NCI-H1436 treated with DMSO at 0.1 percent for 48 hours (cell line): ENCODE measurements at places on chromosomes 3 and 15.

DNA sequence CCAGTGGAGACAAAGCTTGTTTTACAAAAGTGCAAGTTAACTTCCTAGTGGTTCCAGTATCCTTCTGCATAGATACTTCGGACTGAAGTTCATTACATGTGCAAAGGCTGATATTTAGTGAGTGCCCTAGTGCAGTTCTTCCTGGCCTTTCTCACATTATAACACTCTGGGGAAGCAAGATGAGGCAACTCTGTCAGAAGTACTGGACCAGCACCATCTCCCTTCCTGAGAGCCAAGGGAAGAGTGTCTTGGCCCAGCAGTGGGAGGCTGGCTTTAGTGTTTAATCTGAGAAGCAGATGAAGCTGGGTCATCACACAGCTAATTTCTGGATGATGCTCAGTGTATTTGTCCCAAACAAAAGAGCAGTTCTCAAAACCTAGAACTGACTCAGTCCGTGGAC, 397.7 kb downstream of the CACNA2D3 start:
- DNase-seq = no peak

GRCh38 chr3:31064021-31064420, 169.6 kb upstream of the GADL1 start:
- DNase-seq = no peak

DNA sequence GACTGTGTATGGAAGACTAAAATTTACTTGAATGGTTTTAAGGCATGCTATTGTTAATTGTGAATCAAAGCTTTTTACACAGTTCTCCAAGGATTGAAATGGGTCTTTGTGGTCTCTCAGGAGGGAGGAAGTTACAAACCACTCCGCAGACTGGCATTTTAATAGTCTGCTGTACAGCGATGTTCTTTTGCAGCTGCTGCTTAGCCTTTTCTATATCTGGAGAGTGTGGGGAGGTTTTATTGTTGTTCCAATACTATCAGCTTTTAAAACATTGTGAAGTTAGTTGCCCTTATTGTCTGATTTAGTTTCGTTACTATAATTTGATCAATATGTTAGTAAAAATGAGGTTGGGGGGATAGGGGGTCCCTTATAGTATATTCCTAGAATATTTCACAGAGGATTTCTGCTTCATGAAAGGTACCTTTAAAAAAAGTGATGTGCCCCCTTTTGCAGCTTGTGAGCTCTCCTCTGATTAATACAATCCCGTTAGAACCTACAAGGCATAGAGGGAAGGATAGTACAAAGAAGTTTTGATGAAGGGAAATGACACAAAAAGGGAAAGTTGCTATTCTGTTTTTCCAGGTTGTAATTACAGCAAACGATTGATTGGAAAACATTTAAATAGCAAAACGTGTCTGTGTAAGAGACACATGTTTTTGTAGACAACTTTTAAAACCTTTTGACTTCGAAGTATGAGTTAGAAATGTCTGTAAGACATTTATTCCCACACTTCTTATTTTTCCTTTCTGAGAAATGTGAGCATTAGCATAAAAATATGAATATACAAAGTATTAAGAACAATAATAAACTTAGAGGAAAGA, 158.3 kb upstream of the CGNL1 start:
- no peak for DNase-seq

- no peak for DNase-seq
These were observed 299.3 kb upstream of the RARB start for GRCh38 chr3:25128735-25129134.

DNA sequence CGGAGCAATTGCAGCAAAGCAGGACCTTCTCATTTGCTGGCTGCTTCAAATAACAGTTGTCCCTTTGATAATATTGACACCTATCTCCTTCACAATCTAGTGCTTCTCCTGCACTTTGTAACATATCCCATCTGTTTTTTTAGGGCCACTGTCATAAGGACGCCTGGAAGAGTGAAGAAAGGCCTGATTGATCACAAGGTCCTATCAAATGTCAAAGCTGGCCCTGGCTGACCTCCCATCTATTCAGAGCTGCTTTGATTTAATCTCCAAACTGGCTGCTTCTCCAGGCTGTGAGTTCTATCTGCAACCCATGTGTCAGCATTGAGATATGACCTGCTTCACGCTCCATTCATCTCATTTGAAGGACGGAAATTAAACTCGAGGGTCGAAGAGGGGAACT, 601.2 kb upstream of the KCNMB2 start:
- DNase-seq = peak; percentile 84

DNA sequence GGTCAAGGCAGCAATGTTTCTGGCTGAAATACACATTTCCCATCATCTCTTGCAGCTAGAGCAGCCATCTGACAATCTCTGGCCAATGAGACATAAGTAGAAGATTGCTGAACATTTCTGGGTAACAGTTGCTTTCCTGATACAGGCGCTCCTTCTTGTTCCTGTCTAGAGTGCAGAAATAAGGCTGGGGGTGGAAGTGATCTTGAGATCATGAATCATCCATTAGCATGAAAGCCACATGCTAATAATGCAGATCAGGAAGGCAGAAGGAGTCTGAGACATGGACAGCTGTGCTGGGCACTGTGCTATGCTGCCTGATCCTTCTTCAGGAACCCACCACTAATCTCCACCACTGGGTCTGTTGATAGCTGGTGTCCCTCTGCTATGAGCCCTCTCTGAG, 14.8 kb upstream of the TMEM108 start:
- DNase-seq = no peak

- no peak for DNase-seq
These were observed 257.5 kb downstream of the ZNF621 start for GRCh38 chr3:40782111-40782721.

DNA sequence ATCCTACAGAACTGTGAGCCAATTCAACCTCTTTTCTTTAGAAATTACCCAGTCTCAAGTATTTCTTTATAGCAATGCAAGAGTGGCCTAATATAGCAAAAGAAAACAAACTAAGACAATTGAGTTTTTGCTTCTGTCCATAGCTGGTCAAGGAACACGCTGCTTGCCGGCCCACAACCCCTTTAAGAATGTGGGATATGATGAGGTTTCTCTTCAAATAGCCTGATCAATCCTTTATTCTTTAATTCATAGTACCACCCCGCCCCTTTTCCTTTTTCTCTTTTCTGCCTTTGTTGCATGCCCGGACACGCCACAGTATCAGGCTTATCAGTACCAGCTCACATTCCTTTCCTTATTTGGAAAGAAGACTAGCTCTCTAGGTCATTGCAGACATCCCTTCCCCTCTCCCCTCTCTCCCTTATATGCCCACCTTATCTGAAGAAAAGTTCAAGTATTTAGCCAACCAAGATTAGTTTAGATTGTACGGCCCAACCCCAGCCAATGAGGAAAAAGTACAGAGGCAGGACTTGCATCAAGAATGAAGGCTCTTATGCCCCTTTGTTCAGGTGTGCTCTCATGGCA, 404.5 kb downstream of the OCA2 start:
- DNase-seq = no peak

GRCh38 chr3:78610462-78611125, 1157.2 kb downstream of the ROBO1 start:
- DNase-seq = no peak

- no peak for DNase-seq
These were observed 2.3 kb downstream of the RARB start for GRCh38 chr3:25430287-25430934.

DNA sequence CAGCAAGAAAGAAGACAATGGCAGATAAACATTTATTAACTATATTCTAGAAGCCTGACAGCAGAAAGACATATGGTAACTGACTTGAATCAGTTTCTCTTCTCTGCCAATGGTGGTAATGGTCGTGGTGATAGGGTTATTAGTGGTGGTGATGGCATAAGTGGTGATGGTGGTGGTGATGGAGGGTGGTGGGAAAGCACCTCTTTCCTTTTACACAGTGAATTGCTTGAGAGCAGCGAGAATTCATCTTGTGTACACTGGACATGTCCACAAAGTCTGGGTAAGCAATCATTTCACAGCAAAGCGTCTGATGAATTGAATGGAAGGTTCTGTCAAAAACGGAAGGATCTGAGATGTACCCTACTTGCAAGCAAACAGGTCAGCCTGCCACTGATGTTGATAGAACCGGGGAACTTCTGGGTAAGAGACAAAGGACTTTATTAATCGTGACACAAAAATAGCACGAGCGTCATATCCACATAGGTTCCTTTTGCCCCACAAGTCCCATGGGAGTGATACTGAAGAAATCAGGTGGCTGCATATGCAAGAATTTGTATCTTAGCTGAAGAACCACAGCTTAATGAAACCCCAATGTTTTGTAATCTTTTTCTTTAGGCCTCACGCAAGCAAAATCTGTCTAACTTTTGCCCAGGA, 23.5 kb upstream of the TBC1D5 start:
- no peak for DNase-seq

GRCh38 chr15:94354655-94355054, 123.3 kb downstream of the MCTP2 start:
- DNase-seq = no peak

- DNase-seq = no peak
These were observed 168.3 kb upstream of the TGFBR2 start for GRCh38 chr3:30438126-30438525.

GRCh38 chr3:73719861-73720260, 95.1 kb upstream of the PDZRN3 start:
- DNase-seq = no peak

DNA sequence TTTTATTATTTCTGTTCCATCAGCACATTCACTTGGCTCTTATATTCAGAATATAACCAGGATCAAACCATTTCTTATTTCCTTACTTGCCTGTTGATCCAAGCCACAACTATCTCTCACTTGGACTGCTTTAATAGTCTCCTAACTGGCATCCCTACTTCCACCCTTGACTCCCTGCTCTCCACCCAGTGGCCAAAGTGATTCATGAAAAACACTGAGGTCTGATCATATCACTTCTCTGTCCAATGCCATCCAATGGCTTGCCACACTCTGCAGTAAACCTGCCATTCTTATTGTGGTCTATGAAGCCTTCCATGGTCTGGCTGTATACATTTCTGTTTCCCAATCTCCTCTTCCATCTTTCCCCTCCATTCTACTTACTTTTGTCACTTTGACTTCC, 576.1 kb downstream of the PDCD6IP start:
- no peak for DNase-seq

- no peak for DNase-seq
These were observed 280.7 kb upstream of the TLE3 start for GRCh38 chr15:70378126-70379031.

- DNase-seq = no peak
These were observed 42.8 kb upstream of the ADAMTSL3 start for GRCh38 chr15:83610901-83611685.

DNA sequence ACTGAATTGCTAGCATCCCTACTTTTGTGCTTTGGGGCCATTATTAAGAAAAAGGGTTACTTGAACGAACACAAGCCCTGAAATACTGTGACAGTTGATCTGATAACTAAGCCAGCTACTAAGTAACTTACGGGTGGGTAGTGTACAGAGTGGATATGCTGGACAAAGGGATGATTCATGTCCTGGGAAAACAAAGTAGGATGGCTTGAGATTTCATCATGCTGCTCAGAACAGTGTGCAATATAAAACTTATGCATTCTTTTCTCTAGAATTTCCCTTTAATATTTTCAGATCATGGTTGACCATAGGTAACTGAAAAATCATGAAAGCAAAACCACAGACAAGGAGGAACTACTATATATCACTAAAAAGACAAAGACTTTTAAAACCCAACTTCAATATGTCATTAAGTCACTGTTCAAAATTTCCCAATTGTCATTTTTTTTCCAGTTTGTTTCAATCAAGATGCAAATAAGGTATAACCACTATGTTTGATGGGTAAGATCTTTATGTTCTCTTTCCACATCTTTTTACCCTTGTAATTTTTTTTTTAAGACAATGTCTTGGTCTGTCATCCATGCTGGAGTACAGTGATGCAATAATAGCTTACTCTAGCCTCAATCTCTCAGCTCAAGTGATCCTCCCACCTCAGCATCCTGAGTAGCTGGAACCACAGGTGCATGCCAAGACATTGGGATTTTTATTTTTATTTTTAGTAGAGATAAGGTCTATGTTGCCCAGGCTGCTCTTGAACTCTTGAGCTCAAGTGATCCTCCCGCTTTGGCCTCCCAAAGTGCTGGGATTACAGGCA, 67.7 kb downstream of the IFT80 start:
- DNase-seq = no peak

- no peak for DNase-seq
These were observed 295.0 kb upstream of the RORA start for GRCh38 chr15:61524086-61524485.

GRCh38 chr15:96565266-96565665, 234.8 kb downstream of the NR2F2 start:
- no peak for DNase-seq

DNA sequence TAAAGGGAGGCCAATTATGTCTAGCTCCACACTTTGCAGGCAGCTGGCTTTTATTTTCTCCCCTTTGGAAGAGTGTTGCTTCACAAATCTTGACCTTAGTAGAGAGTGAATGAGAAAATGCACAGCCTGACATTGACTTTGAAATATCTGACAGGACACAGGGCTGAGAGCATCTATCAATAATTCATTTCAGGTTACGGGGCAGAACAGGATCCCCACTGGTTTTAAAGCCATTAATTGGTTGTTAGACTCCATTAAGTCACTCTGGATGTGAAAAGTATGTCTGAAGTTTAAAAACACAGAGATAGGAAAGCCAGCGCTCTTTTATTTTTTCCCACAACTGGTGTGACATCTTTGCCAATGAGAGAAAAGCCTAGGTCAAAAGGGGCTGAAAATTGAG, 251.9 kb upstream of the TMC3 start:
- DNase-seq = no peak

DNA sequence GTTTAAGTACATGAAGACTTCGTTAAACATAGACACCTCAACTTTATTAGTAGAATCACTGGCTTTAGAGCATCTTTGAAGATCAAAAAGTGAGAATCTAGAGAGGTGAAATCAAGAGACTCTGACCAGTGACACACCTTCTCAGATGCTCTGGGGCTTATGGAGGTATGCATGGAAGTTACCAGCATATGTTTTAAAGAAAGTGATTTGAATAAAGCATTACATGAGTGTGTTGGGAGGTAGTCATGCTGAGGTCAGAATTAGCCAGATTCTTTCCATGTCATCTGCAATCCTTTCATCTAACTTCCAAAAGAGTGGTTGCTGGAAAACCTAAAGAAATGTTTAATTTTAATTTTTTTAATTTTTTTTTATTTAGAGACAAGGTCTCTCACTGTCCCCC, 658.0 kb upstream of the GOLIM4 start:
- DNase-seq = no peak

DNA sequence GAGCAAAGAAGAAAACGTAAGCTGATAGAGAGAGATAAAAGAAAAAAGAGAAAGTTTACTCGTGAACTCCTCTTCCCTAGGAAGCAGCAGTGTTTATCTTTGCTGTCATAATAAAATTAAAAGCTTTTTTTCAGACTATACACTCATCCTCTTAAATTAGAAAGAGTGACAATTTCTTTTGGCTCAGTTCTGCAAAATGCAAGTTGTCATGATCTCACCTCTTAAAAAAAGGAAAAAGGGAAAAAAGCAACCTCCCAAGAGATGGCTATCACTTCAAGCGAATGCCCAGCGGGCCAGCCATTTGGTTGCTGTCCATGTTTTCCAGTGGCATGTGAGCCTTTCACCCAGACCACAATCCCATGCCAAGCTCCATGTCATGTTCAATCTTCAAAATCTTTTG, 7.0 kb upstream of the THBS1 start:
- no peak for DNase-seq
